ENCODE measurements at places on chromosomes 1 and 21.

DNA sequence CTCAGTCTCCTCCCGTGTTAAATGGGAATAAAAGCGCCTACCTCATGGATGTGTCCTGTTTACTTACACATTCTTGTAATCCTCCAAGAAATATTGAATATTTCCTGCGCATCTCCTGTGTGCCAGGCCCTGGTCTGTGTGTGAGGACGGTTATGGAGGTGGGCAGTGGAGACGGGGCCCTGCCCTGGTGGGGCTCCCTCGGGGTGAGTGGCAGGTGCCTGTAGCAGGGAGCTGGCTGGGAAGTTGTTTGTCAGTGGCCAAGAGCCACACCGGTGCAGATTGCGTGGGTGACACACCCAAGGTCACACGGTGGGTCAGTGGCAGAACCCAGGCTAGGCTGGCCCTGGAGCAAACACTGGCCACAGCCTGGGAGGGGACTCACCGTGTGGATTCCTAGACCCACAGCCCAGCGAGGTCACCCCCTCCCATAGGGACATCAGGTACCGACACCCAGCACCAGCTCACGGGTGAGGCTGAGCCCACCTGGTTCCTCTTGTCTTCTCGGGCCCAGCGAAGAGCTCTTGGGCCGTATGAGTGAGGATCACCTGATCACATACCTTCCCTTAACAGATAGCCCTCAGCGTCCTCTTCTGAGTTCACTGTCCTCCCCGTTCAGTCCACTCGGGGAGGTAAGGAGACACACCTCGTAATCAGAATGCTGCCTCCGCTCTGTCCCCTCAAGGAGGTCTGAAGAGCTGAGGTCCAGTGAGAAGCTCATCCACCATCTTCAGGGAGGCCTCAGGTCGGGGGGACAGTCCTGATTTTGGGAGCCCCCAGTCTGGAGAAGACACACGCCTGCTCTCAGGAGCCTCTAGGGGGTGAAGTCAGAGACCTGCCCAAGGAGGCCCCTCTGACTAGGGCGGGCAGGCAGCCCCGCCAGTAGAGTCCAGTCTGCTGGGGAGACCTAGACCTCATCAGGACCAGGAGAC is 349.6 kb downstream of the MATN1 start:
- DNase-seq, result no peak

DNA sequence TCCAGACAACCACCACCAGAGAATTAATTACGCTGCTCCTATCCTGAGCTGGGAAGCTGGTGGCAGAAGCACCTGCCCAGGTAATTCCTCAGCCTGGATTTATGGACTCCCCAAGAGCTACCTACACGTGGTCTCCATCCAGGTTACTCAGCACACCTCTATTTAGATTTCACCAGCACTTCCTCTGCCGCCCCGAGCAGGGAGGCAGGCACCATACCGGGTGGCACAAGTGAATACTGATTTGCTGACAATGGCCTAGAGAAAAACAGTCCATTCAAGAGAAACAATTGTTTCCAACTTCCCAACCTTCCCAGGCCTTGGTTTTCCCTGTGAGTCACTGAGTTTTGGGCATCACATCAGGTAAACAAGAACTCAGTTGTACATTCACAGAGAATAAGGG is 134.3 kb downstream of the MATN1 start:
- DNase-seq, result no peak

GRCh38 chr1:223524930-223525451 is 131.8 kb downstream of the CCDC185 start:
- no peak for DNase-seq

- DNase-seq, result no peak
These were observed 450.1 kb upstream of the BEND5 start for GRCh38 chr1:49226758-49227157.

DNA sequence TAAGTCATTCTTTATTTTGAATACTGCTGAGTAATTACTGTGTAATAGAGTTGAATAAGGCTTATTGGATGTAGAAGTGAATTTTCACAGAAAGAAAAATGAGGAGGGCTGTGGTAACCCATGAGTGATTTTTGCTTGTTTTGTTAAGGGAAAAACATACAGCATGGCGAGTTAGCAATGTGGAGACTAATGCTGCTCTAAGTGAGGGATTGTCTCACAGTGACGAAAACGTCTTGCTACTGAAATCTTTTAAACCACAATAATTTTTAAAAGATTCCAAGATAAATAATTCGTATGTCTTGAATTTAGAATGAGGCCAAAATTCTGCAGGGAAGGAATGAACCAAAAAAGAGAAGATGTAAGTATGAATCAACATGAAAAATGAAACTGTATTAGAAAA is 16.2 kb upstream of the PLA2G4A start:
- no peak for DNase-seq

GRCh38 chr1:6007318-6008083 is 15.3 kb upstream of the NPHP4 start:
- DNase-seq, result no peak

GRCh38 chr21:46504666-46505065 is 46.0 kb downstream of the DIP2A start:
- no peak for DNase-seq

DNA sequence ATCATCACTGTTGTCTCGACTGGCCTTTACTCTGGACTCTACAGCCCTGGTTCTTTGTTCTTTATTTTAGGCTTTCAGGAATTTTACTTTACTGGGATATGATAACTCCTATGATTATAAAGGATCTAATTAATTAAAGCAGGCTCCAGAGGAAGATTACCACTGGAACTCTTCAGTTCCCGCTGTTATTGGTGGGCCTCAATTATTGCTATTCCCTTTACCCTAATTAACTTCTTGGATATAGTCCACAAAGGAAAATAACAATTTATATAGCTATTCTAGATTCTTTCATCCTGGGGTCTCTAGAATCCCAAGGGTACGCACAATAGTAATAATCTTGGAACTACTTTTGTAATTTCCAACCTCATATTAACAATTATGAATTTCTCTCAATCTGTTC is 8.5 kb upstream of the OVAAL start:
- DNase-seq, result no peak

DNA sequence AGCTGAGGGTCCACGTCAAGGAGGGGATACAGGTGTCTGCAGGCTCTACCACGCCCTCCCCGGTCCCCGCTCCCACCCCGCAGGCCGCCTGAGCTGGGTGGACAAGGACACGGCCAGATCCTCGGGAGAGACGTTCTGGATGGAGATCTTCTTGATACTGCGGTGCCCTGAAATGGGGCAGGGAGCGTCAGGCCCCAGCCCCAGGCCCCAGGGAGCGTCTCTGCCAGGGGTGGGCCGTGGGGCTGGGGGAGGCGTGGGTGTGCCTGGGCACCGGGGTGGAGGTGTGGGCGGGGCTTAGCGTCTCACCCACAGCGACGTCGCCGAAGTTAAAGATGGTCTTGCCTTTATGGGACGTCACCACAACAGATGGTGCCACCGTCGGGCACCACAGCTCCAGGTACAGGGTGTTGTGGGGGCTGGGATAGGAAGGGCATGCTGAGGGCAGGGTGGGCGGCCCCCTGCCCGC is 7.3 kb upstream of the TMEM52 start:
- DNase-seq, result no peak

DNA sequence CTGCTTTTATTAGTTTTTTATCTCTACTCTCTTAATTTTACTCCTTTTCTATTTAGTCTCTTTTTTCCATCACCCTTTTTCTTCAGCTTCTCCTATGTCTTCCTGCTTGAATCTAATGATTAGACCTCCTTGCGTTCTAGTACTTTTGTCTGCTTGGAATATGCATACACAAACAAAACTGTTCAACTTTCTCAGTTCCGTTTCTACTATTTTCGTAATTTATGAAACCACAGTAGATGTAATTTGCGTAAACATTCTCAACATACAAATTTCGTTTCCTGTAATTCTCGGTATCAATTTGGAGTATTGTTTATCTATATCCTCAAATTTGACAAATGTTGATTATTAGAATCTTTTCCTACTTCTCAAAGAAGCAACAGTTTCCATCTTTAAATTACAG is 772.5 kb downstream of the USP25 start:
- DNase-seq, result no peak

DNA sequence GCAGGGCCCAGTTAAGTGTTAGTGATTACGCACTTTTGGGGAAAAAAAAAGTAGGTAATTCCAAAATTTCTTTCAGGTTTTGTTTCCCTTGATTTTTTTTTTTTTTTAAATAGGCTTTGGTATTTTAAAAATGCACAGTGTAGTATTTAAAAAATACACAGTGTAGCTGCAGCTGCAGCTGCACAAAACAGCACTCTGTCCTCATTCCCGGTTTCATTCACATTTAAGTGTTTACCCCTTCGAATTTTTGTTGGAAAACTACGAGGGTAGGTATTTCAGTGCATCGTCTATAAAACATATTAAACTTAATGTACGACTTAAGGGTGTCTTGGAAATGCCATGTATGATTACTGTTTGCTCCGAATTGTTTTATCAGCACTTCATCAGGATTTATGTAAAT is 3.4 kb downstream of the NEK7 start:
- no peak for DNase-seq

- DNase-seq, result no peak
These were observed 36.0 kb downstream of the NUAK2 start for GRCh38 chr1:205285381-205286101.

- DNase-seq, result peak; percentile 46
These were observed 4.7 kb downstream of the MR1 start for GRCh38 chr1:181038399-181038873.

DNA sequence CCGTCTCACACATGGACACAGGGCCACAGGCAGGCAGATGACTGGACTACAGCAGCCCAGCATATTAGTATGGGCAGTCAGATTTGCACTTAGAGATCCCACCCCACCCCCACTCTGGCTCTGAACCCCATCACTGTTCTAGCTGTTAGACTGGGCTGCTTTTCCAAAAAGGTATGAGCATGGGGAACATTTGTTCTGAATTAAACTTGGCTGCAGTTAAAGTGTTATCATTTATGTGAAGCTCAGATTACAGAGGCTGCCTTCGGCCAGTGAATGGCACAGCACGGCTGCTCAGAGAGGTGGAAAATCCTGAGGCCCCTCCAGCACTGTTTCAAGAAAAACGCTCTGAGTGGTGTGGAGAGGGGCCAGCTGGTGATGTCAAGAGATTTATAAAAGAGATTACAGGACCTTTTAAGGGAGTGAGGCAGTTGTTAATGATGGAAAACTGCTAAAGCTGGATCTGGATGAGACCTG is 6.9 kb upstream of the NOS1AP start:
- no peak for DNase-seq

DNA sequence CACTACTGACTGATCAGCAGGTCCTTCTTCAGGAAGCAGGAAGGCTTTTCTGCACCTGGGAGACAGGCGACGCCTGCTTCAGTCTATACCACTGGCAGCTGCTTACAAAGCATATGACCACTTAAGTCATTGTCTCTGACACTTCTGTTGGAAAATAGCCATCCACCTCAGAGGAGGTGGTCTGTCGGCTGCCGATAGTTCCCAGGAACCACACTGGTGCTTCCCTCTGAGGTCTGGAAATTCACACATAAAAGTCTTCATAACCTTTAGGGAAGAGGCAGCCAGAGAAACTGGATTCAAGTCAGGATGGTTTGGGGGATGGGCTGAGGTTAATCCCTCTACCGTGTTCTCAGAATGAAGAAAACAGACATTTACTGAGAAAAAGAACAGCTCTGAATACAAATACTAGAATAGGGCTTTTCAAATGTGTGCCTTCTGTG is 15.6 kb upstream of the SRP9 start:
- DNase-seq, result no peak

All from HS-5 (cell line).